Occipital lobe (tissue), 3 donors: ENCODE measurements at places on chromosomes 1 and 21.

DNA sequence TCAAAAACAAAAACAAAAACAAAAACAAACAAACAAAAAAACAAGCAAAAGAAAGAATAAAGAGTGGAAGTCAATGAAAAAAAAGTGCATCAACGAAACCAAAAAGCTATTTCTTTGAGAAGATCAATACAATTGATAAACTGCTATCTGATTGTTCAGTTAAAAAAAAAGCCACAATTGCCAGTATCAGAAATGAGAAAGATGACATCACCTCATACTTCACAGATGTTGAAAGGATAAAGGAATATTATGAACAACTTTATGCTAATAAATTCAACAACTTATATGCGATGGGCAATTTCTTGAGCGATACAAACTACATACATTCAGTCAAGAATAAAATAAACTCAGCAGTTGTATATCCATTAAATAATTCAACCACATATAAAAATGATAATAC lies 2.2 kb upstream of the LRRC3 start:
- DNase-seq, result no peak

DNA sequence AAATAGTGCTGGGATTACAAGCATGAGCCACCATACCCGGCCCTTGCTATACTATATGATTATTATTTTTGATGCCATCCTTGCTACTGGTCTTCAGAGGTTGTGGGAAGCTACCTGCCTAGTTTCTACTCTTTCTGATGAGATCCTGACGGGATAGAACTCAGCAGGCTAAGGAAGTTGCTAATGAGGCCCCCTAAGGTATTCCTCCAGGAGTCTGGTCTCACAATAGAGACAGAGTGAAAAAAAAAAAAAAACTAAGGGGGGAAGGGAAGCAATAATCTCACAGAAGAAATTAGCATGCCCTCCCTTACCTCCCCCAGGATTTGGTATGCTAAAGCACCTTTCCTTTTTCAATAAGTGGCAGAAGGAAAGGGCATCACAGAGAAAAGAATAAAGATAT lies 17.6 kb downstream of the INTS3 start:
- DNase-seq, result no peak

GRCh38 chr1:44655609-44656008 lies 18.7 kb downstream of the TMEM53 start:
- no peak for DNase-seq

GRCh38 chr1:119774746-119775490 lies 6.2 kb upstream of the HMGCS2 start:
- no peak for DNase-seq

GRCh38 chr1:111275079-111275478 lies 15.6 kb upstream of the CHIA start:
- no peak for DNase-seq

DNA sequence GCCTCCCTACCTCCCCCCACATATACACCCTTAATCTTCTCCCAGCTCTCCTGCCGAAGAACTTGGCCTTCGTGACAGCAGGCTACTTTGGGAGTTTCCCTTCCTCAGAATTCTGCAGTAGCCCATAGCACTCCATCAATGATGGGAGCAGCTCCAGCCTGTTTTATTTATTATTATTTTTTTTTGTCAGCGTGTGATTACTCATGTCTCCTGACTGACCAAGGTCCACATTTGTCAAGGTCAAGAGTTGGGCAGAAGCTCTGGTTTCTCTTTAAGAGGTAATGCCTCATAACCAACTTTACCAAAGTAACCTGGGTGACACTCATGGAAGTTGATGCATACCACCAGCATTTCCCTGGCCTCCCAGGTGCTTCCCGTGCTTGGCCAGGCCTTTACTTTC lies 125.4 kb downstream of the ZZZ3 start:
- DNase-seq, result no peak

GRCh38 chr21:45423968-45424853 lies 19.2 kb downstream of the COL18A1 start:
- no peak for DNase-seq
